ENCODE measurements at places on chromosomes 12 and 14.

- no peak for DNase-seq
These were observed 272.8 kb downstream of the LRIG3 start for GRCh38 chr12:58647495-58647894.

DNA sequence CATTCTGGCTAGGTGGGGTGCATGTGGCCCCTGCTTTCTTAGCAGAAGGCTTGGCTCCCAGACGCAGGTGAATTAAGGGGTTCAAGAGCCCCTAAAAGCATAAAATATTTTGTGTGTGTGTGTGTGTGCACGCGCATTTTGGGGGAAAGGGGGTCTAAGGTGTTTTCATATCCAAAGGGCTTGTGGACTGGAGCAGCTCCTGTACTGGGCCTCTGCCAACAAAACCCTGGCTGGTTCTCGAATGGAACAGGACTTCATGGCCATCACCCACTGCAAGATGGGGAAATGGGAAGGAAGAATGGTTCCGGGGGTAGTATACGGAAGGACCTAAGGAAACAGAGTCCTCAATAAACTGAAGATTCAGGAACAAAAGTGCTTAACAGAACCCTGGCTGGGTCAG lies 3.9 kb upstream of the ATN1 start:
- no peak for DNase-seq

- DNase-seq: no peak
These were observed 1.5 kb downstream of the HOXC8 start for GRCh38 chr12:54010053-54010971.

GRCh38 chr12:49888461-49889151 lies 15.1 kb downstream of the FAIM2 start:
- DNase-seq: no peak

- DNase-seq: no peak
These were observed 26.3 kb upstream of the CD69 start for GRCh38 chr12:9786726-9787717.
